ENCODE measurements at places on chromosomes 4 and X. TPM values are rescaled to one million over a fixed set of nuclear protein-coding genes. Genes with fewer than 3 reads are reported as not detected.

DNA sequence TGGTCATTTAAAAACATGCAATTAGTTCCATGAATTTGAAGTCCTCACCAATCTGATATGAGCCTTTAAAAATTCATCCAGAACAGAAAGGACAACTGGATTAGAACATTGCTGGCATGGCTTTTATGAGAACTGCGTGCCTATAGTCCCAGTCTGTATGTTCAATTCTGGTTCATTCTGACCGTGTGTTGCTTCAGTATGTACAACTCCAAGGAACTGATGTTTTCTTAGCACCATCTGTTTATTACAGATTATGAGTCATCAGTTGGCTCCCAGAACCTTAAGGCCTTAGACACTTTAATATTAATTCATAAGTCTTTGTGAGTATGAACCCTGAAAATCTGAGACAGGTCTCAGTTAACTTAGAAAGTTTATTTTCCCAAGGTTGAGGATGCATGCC is 115.0 kb downstream of the CEP44 start:
- peak; percentile 41 for DNase-seq
- H3K4me1 ChIP-seq = no peaks in the 10 kb centered on the region
- no peak overlapping the region for H3K27ac ChIP-seq
- no peak overlapping the region for H3K4me3 ChIP-seq
- H3K36me3 ChIP-seq = no peaks in the 10 kb centered on the region
- H3K27me3 ChIP-seq = no peaks in the 10 kb centered on the region

DNA sequence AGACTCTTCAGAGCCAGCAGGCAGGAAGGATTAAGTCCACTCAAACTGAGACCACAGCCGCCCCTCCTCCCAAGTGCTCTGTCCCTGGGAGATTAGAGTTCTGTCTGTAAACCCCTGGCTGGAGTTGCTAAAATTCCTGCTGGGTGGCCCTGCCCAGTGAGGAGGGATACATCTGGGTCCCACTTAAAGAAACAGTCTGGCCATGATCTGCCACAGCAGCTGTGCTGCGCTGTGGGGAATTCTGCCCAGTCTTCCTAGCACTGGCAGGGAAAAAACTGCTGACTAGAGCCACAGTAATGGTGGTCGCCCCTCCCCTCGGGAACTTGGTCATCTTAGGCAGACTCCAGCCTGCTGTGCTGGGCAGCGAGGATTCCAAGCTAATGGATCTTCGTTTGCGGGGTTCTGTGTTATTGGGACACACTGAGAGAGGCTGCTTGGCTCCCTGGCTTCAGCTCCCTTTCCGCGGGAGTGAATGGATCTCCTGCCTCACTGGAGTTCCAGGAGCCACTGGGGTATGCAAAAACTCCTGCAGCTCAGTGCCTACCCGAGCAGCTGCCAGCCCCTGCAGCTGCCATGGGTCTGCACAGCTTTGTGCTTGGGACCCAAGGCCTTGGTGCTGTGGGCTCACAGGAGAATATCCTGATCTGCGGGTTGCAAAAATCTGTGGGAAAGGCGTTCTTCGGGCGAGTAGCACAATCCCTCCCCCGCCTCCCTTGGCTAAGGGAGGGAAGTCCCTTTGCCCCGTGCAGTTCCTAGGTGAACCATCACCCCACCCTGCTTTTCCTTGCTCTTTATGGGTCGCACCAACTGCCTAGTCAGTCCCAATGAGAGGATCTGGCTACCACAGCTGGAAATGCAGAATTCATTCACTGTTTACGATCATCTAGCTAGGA is 15.7 kb downstream of the ZXDB start:
- no peaks in the 10 kb centered on the region for H3K4me1 ChIP-seq
- no peaks in the 10 kb centered on the region for H3K36me3 ChIP-seq
- no peak overlapping the region for H3K27ac ChIP-seq
- no peaks in the 10 kb centered on the region for H3K27me3 ChIP-seq
- no peak overlapping the region for H3K4me3 ChIP-seq

- H3K4me3 ChIP-seq = no peak overlapping the region
- no peaks in the 10 kb centered on the region for H3K36me3 ChIP-seq
- H3K27ac ChIP-seq = no peak overlapping the region
- no peak for DNase-seq
These were observed 346.6 kb upstream of the TENM3 start for GRCh38 chr4:181896614-181897013.

- H3K36me3 ChIP-seq = no peaks in the 10 kb centered on the region
- DNase-seq = no peak
- H3K4me1 ChIP-seq = no peaks in the 10 kb centered on the region
- H3K27me3 ChIP-seq = no peaks in the 10 kb centered on the region
- no peak overlapping the region for H3K4me3 ChIP-seq
These were observed 62.1 kb upstream of the PRRG3 start for GRCh38 chrX:151633157-151633556.

- no peaks in the 10 kb centered on the region for H3K36me3 ChIP-seq
- peak; percentile 45 for DNase-seq
These were observed 65.7 kb downstream of the TMEM154 start for GRCh38 chr4:152613841-152614721.

TRIM61 gene
- 1.3 TPM for polyA plus RNA-seq

DNA sequence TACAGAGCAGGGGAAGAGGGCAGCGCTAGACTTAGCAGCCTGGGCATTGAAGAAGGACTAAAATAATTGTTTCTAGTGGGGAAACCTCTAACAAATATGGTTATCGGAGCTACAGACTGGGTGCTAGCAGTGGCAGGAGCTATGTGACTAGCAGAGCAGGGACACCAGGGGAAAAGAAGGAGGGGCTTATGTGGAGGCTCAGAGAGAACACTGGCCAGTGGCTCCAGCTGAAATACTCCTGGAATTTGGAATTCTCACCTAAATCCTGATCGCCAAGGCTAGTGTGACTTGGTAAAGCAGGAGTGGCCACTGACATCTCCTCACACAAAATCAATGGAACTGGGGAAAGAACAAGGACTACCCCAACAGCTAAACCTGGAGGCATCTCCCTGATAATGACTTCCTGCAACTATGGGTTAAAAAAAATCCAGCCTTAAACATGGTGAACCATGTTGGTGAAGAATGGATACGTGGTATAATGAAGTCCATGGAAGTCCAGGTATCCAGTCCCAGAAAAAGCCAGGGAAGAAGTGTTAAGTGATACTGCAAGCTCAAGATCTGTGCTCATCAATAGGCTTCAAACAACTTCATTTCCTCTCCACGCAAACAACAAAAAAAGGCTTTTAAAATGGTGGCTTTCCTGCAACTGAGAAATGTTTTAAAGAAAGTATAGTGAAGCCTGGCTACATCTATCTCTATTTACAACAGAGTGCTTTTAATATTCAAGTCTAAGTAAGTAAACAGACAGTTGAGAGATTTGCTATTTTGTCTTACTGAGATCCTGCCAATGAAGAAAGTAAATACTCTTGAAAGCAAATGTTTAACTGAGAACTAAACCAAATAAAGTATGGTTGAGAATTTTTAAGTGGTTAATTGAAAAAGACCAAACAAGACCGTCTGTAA is 1.8 kb downstream of the TAPT1 start:
- H3K36me3 ChIP-seq = peaks cover 4% of the 10 kb centered on the region
- H3K27me3 ChIP-seq = no peaks in the 10 kb centered on the region
- H3K27ac ChIP-seq = peak overlapping the region; percentile 55

- no peak overlapping the region for H3K27ac ChIP-seq
- peaks cover 22% of the 10 kb centered on the region for H3K4me1 ChIP-seq
- DNase-seq = peak; percentile 84
- no peaks in the 10 kb centered on the region for H3K36me3 ChIP-seq
- H3K27me3 ChIP-seq = no peaks in the 10 kb centered on the region
- no peak overlapping the region for H3K4me3 ChIP-seq
These were observed 204.1 kb downstream of the LDB2 start for GRCh38 chr4:16694173-16694883.

IRF2 gene
- polyA plus RNA-seq = 16.4 TPM

DNA sequence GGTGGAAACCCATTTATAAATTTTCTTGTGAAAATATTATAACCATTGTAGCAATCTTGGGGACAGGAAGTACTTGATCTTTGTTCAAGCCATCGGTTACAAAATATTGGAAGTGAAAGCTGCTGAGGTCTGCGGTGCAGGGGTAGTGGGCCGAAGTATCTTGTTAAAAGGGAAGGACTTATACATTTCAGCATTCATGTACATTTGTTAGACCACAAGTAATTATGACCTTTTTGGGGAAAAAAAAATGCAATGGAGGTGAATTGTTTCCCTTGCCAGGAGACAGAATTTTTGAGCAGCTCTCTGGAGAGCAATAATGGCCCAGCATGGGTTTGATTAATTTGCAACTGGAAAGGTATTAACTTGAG is 121.3 kb downstream of the EGF start:
- H3K27ac ChIP-seq = no peak overlapping the region
- H3K4me3 ChIP-seq = no peak overlapping the region
- no peaks in the 10 kb centered on the region for H3K4me1 ChIP-seq
- H3K27me3 ChIP-seq = no peaks in the 10 kb centered on the region
- H3K36me3 ChIP-seq = no peaks in the 10 kb centered on the region

DNA sequence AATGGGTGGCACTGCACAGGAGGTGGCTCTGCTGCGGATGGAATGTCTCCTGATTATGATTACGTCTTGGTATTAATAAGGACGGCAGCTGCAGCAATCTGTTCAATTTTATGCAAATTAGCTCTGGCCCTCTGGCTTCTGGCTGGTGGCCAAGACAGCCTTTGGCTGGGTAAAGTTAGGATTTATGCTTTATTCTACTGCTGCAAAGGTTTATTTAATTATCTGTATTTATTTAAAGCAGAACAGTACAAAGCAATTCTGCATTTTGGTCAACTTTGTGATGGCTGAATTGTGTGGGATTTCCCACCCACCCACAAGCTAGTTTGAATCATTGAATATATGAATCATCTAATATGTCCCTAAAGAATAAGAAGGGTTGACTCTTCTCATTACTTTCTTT is 745.6 kb upstream of the FAM241A start:
- H3K4me3 ChIP-seq = no peak overlapping the region
- no peaks in the 10 kb centered on the region for H3K27me3 ChIP-seq
- DNase-seq = peak; percentile 55
- H3K4me1 ChIP-seq = no peaks in the 10 kb centered on the region
- no peak overlapping the region for H3K27ac ChIP-seq

DNA sequence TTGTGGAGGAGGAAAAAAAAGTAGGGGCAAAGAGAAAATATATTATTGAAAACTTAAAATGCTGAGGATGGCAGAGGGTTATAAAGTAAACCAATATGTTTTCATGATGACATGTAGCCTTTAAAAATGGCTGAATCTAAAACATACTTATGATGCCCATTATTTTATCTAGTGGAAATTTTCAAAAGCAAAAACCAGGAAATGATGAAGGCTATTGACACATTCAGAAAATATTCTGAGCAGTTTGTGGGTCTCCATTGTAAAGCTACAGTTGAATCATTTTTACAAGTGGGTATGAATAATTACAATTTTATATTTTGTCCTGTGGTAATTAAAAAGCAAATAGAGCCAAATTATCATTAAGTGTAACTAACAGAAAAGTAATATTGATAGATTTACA is 10.7 kb downstream of the PLS3 start:
- H3K36me3 ChIP-seq = no peaks in the 10 kb centered on the region

- H3K27ac ChIP-seq = no peak overlapping the region
- no peaks in the 10 kb centered on the region for H3K27me3 ChIP-seq
- H3K4me3 ChIP-seq = no peak overlapping the region
- no peak for DNase-seq
These were observed 243.9 kb upstream of the WDFY3 start for GRCh38 chr4:85210353-85210752.

CFAP99 gene
- polyA plus RNA-seq = 2.1 TPM

GRCh38 chr4:95980877-95981360 is 141.0 kb downstream of the PDHA2 start:
- H3K27ac ChIP-seq = no peak overlapping the region
- H3K27me3 ChIP-seq = no peaks in the 10 kb centered on the region
- DNase-seq = no peak
- no peaks in the 10 kb centered on the region for H3K36me3 ChIP-seq
- H3K4me1 ChIP-seq = no peaks in the 10 kb centered on the region
